ENCODE measurements at places on chromosomes 3 and 15.

GRCh38 chr3:32848215-32848614 is 30.4 kb downstream of the TRIM71 start:
- no peak for DNase-seq

DNA sequence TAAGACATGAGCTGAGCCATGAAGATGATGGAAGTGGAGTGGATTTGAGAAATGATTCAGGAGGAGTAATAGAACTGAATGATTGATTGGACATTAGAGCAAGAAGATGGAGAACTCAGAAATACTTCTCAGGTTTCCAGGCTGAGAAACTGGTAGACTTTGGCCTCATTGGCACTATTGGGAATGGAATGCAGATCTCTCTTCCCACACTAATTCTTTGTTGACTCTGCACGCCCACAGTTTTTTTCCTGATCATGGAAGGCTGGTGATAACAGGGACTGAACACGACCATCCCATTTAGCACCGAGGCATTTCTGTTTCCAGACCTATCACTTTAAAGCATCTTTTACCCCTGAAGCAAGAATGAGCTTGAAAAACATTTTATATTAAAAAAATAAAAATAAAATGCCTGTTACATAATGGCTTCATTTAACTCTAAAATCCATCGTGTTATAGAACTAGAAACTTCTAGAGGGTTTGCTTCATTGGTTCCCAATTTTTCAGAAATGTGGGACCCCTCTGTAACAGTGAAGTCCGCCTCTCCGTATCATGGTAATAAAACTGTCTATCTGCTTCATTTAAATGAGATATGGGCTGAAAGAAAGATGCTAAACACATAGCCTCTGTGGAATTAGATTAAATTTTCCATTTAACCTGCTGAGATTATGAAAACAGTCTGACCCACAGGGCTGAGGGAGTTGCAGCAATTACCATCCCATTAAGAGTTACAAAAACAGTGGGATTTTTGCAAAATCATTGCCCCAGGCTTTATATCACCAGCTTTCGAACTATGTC is 562.0 kb upstream of the CFAP20DC start:
- DNase-seq = no peak

- no peak for DNase-seq
These were observed 200.5 kb downstream of the KLF13 start for GRCh38 chr15:31526916-31527690.

DNA sequence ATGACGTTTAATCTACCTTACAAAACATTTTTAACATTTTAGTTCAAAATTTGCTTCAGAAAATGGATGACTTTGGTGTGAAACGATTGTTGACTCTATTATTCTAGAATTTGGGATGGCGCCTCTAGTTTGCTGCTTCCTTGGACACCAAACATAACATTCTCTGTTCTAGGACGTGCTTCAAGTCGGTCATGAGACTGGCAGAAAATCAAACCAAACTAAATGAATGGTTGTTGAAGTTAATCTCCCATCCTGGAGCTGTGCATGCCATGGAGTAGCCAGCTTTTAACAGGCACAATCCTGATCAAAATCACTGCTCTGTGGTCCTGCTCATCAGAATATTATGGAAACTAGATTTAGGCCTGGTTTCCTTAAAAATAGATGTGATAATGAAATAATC is 9.6 kb upstream of the LRRFIP2 start:
- no peak for DNase-seq

DNA sequence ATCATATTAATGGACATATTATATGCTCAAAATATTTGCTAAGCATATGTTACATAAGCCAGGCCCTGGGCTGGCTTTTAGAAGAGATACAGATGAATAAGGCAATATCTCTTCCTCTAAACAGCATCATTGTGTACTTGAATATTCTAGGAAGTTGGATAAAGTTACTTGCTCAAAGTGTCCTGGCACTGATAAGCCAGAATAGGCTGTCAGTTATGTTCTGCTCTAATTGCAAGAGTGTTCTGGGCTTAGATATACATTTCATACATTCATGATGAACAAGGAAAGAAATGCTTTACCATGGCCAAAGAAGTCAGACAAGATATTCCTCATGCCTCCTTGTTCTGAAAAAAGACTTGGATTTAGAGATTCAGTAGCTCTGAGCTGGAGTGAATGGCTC is 40.7 kb downstream of the KBTBD12 start:
- DNase-seq = no peak

DNA sequence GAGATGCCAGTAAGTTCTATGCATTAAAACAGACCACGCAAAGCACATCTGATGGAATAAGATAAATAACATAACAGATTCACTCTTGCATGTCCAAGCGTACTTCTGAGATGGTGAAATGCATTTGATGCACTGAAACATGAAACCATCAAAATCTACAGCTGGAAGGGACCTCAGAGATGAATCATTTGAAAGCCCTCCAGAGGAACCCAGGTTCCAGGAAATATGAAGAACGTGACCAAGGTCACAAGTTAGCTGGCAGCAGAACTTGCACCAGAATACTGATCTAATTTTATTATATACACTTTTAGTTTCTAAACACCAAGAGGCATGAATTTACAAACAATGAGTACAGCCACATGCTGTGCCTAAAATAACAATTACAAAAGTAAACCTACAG is 957.1 kb downstream of the FHIT start:
- no peak for DNase-seq

DNA sequence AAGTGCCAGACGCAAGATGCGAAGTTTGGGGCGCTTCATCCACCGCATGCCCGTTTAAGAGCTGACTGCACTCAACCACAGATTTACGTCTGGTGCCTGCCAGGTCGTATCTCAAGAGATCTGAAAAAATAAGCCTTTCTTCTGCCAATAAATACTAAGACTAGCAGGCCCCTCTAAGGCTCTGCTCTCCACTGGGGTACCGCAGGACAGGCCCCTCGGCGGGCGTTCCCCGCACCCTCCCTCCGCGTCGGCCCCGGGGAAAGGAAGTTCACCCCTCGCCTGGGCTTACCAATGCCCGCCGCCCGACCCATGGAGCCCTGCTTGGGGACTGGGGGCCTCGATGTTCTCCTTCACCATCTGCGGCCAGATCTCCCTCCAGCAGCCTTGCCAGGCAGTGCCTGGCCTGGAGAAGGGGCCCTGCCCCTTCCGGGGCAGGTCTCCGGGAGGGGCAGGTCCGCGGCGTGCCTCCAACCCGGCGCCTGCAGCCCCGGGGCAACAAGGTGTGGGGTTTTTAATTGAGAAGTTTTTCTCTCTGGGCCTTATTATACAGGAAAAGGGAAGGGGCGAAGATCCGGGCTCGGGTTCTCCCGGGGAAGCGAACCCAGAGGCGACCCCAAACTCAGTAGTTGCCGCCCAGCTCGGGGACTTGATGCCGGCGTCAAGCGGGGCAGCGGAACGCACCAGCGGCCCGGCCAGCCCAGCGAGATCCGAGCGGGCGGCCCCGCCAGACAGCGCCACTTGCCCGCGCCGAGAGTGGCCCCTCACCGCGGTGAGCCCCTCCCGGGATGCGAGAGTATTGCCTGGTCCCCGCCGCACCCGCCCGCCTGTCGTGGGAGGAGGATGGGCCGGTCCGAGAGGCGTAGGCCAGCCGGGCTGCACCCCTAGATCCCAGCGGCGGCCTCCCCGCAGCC is 735 bp downstream of the GOLGA8B start:
- no peak for DNase-seq

GRCh38 chr15:40046721-40047414 is 7.9 kb upstream of the SRP14 start:
- DNase-seq = no peak

DNA sequence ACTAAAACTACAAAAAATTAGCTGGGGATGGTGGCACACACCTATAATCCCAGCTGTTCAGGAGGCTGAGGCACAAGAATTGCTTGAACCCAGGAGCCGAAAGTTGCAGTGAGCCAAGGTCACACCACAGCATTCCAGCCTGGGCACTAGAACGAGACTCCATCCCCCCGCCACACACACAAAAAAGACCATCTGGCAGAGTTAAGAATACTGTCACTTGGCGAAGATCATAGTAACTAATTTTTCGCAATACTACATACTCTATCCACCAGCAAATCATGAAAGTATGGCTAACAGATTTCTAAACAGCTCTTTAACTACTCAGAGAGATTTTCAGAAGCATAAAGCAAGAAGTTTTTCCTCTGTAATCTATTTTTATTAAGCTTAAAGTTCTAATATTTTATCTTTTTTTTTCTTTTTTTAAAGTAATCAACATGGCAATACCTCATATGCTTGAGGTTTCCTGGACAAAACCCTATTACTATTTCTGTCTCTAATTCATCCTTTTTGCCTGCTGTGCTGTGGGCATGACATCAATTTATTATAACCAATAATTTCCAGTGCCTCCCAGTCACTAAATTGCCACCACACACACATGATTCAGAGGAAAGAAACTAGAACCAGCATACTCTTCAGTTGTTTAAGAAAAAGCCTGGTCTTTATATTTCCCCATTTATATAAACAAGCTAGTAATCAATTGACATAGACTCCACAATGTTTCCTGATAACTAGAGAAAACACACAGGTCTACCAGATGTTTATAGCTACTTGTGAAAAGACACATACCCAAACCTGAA is 46.9 kb downstream of the CHSY1 start:
- no peak for DNase-seq

DNA sequence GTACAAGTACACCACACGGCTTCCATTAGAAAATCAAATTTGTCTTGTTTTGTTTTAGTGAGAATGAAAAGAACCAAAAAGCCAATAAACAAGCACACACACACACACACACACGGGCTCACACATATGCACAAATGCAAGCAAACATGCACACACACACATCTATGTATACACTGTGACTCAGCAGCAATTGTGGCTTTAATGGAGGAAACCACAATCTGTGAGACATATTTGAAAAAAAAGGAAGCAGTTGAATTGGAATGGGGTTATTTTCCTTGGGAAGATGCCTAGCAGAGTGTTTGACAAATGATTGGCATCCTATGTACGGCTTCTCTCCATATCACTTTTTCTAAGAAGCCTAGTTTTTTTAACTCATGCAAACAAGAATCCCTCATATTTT is 201.1 kb upstream of the ARRDC4 start:
- no peak for DNase-seq

GRCh38 chr3:14775011-14775410 is 43.8 kb upstream of the FGD5 start:
- DNase-seq = no peak

DNA sequence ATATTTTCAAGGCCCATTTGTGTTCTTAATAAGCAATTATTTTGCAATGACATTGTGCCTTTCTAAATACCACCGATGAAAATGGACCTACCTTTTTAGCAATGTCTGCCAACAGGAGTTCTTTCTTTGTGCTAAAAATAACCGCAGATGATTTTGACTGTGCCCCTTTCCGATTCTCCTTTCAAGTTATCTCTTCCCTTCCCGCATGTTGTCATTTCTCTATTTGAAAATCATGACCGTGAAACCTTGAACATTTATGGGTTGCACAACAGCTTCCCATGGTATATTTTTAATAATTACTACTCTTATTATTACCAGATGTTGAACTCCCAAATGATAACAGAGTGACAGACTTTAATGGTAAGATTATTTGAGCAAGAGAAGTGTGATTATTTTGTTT is 10.3 kb upstream of the ETFA start:
- DNase-seq = no peak

- DNase-seq = no peak
These were observed 25.4 kb upstream of the RYK start for GRCh38 chr3:134276086-134276485.

DNA sequence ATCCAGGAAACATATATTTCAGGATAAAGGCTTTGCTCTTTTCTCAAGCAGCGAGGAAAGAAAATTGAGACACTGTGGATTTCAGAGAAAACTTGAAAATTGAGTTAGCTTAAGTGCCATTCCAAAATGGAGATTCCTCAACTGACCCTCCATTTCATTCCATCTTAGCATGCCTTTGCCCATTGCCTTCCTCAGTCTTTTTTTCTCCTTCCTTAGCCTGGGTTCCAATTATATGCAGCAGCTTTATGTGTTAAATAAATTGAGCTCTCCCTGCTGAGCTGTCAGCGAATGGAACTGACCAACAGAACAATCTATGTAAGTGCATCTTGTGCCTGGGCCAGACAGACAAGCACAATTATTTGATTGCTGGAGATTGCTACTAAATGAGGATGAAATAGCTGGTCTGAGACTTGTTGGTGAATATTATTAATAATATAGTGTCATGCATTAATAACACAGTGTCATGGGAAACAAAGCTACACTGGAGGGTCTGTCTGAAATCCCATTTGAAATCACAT is 6.9 kb upstream of the DNAJC19 start:
- DNase-seq = no peak

- DNase-seq = no peak
These were observed 108.3 kb downstream of the SV2B start for GRCh38 chr15:91208371-91208770.

DNA sequence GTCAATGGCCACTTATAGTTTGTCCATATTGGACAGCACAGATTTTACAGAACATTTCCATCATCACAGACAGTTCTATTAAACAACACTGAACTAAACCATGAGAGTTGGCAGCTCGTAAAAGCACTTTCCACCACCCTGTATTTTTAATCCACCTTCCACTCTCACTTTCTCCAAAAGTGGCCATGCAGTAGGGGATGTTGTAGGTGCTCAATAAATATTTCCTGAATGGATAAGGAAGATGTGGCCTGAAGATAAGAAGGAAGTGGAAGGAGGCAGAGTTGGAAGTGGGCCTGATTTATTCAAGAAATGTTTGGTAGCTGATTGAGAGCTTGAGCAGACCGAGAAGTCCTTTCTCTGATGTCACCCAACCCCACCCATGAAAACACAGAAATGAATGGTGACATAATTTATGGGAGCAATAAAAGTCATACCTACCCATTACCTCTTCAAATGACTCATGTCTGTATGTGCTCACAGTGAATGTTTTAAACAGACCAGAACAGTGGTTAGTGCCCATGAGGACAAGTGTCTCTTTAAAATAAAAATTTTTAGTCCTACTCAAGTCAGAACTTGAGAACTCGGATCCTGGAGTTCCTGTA is 39.6 kb upstream of the CTNNB1 start:
- DNase-seq = no peak

GRCh38 chr3:184590795-184591194 is 29.2 kb downstream of the EPHB3 start:
- no peak for DNase-seq

- no peak for DNase-seq
These were observed 4.7 kb downstream of the EHD4 start for GRCh38 chr15:41967506-41968206.

GRCh38 chr3:172800156-172800555 is 49.6 kb downstream of the ECT2 start:
- no peak for DNase-seq

DNA sequence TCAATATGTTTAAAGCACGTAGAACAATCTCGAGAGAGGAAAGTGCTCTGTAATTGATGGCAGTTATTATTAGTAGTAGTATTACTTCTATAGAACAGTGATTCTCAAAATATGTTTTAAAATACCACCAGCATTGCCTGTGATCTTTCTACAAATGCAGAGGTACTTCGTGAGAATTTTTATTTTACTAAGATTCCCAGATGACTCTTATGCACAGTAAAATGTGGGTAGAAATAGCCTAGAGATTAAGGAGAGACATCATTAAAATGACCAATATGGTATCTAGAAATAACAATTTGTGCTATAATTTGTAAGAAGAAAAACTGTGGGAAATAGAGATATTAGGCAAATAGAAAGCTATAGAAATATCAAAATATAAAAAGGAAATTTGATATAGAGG is 157.9 kb downstream of the SUCNR1 start:
- no peak for DNase-seq

GRCh38 chr15:47003568-47003967 is 713.7 kb upstream of the SEMA6D start:
- no peak for DNase-seq

GRCh38 chr3:111338059-111338698 is 203.8 kb upstream of the CD96 start:
- no peak for DNase-seq

- no peak for DNase-seq
These were observed 466.9 kb downstream of the NAALADL2 start for GRCh38 chr3:175326041-175326440.

All from stimulated activated CD8-positive, alpha-beta memory T cell treated with anti-CD3 and anti-CD28 coated beads, Interleukin-7, amount 100 ng/mL, for 48 hours (primary cell).